CD4-positive, alpha-beta T cell treated with Interleukin-6 for 4 hours (primary cell): ENCODE measurements at places on chromosomes 1 and 21.

GRCh38 chr1:230781594-230781993 is 34.4 kb downstream of the CAPN9 start:
- DNase-seq: no peak

DNA sequence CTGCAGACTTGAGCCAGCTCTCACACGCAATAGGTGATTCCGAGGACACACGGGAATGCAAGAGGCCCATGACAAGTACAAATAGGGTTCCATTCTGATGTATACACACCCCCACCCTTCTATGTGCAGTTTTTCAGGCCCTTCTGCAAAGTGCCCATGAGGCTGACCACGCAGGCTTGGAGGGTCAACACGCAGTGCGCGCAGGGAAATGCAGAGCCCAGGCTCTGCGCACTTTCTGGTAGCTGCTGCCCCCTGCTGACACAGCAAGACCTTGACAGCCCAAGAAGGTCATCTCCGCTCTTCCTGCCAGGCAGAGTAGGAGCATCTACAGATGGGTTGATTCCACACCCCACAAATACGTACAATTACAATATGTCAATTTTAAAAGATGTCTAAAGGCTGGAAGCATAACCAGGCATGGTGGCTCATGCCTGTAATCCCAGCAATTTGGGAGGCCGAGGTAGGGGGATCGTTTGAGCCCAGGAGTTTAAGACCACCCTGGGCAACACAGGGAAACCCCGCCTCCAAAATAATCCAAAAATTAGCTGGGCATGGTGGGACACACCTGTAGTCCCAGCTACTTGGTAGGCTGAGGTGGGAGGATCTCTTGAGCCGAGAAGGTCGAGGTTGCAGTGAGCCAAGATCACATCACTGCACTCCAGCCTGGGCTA is 18.5 kb downstream of the SH3BP5L start:
- DNase-seq: peak; percentile 75

GRCh38 chr21:25818551-25818950 is 83.8 kb downstream of the GABPA start:
- no peak for DNase-seq

GRCh38 chr1:119181218-119181617 is 40.8 kb upstream of the WARS2 start:
- no peak for DNase-seq

DNA sequence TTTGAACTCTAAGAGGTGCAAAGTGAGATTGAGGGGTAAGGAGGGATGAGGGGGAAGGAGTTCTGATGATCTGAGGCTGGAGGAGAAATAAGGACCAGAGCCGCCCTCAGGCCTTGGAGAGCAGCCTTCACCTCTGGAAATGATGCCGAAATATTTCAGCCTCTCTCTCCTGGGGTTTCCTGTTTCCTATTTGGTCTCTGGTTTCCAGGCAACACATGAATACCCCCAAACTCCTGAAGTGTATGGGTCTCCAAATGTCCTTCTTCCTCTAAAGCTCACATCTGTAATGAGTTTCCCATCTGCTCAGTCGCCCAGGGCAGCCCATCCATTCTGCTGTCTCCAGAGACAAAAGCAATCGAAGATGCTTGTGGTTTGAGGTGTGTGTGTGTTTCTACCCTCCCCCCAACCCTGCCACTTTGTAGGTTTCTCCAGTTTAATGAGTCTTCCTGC is 52.0 kb upstream of the FAM20B start:
- DNase-seq: no peak
